ENCODE measurements at places on chromosomes 3 and 15. TPM values are rescaled to one million over a fixed set of nuclear protein-coding genes. Genes with fewer than 3 reads are reported as not detected.

- no peak for DNase-seq
These were observed 34.0 kb downstream of the PLEKHO2 start for GRCh38 chr15:64875641-64876223.

Gene ADPRH
- polyA plus RNA-seq: 6.6 TPM

Gene CP
- polyA plus RNA-seq: 2.5 TPM

Gene DIS3L
- polyA plus RNA-seq: 14.9 TPM
